ENCODE measurements at places on chromosomes 6 and 20.

DNA sequence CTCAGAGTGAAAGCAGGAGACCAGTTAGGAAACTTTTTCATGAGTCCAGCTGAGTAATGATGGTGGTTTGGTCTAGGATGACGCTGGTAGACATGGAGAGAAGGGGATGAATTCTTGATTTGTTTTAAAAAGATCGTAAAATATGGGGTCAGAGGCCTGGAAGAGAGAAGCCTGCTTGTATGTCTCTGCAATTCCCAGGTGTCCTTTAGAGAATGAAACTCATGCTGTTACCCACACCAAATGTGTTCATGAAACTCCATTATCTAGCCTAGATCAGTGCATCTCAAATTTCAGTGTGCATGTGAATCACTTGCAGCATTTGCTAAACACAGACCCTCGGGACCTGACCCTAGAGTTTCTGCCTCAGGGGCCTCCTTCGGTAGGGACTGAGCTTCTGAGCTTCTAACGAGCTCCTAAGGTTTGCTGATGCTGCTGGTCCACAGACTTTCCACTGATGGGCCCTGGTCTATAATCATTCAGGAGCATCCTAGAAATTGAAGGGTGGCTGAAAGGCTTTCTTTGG lies 302.0 kb upstream of the PLCB4 start:
- no peak for DNase-seq

- no peak for DNase-seq
These were observed 192.9 kb downstream of the AIG1 start for GRCh38 chr6:143253586-143253985.

- DNase-seq: no peak
These were observed 168.7 kb upstream of the PRSS16 start for GRCh38 chr6:27078734-27079357.

DNA sequence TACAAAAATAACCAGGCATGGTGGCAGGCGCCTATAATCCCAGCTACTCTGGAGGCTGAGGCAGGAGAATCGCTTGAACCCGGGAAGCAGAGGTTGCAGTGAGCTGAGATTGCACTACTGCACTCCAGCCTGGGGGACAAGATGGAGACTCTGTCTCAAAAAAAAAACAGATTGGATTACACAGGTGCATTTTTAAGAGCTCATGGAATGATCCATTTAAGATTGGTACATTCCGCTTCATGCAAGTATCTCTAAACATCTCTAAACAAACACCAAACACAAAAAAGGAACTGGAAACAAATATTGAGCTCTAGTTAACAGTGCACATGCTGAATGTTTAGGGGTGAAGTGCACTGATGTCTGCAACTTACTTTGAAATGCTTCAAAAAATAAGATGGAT lies 154.3 kb downstream of the GRM4 start:
- DNase-seq: no peak

DNA sequence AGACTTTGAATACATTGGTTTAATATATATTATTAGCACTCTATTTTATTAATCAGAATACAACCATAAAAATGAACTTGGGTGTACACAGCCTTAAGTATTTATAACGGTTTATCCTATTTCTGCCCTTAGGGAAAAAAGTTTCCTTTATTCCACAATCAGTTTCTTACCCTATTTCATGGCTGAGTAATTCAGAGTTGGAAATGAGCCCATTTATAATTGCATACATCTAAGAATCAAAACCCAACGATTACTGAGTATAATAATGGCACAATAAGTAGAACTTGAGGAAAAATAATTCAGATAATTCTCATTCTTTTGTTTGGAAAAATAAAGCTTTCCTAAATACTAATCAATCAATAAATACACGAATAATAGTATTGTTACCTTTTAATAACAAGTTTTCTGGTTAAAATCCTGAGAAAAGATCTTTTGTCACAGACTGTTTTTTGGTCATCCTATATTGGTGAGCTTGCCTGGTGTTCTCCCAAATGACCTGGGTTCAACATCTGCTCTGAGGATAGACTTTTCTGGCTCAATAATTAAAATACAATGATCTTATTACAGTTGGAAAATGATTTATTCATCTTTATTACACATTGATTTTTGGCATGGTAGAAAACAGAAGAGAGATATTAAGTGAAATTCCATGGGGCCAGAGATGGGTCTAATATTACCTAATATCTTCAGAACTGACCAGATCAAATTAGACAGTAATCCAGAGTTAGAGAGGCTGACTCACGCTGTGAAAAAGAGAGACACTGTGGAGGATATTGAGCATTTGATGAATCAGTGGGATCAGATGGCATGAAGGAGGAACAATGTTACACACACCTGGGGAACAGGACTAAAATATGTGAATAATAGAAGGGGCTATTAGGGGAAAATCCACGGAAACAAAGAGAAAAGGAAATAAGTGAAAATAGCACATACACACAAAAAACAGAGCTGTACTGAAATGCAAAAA lies 162.1 kb upstream of the TBX18 start:
- no peak for DNase-seq

DNA sequence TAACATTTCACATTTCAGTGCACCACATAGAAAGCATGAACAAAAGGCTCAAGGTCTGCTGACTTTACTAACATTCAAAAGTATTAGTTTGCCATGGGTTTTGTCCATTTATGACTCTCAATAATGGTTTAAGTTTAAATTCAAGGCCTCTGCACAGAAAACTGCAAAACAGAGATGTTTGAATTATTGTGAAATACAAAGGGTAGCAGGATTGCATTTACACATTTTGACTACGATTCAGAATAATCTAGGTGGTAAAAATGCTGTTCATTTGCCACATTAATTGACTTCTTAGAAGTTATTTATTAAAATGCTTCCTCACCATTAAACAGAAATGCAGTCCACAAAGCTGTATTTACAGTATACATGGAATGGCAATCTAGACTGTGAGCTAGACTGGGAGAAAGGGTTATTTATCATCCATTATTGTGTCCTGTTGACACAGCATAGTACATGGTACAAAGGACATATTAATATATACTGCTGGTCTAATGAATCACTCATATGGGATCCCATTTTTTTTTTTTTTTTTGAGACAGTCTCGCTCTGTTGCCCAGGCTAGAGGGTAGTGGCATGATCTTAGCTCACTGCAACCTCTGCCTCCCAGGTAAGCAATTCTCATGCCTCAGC lies 18.0 kb downstream of the USP49 start:
- DNase-seq: no peak

DNA sequence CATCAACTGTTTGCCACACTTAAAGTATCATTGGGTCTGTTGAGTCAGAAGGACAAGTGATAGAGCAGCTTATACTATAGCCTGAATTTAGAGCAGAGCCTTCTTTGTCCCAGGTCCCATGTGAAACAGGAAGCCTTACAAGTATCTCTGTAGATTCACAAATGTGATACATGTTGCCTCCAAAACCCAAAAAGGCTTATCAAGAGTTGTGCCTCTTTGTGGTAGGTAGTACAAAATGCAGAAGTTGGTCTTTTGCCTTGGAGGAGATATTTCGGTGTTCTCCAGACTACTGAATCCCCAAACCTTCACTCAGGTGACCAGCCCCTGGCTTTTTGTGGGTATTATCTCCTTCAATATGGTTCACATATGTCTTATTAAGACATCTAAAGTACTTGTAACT lies 172.8 kb upstream of the PROKR2 start:
- no peak for DNase-seq

GRCh38 chr6:149939356-149939648 lies 2.5 kb upstream of the ULBP2 start:
- no peak for DNase-seq

DNA sequence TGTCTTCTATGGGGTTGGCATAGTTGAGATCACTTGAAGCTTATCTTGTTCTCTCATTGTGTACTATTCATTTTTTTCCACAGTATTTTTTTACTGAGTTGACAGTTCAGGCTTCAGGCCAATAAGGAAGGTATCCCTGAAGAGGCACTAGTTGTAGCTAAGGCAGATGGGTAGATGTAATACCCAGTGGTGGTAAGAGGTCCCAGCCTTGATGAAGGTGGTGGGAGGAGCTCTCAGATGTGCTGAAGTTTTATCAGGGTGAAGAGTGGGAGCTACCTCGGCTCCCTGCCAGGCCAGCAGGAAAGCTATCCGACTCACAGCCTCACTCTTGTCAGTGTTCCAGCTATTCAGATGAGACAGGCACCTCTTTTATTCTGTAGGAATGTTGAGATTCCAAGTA lies 87.7 kb upstream of the UFL1 start:
- no peak for DNase-seq

- DNase-seq: no peak
These were observed 192.6 kb upstream of the CITED2 start for GRCh38 chr6:139567095-139567494.

DNA sequence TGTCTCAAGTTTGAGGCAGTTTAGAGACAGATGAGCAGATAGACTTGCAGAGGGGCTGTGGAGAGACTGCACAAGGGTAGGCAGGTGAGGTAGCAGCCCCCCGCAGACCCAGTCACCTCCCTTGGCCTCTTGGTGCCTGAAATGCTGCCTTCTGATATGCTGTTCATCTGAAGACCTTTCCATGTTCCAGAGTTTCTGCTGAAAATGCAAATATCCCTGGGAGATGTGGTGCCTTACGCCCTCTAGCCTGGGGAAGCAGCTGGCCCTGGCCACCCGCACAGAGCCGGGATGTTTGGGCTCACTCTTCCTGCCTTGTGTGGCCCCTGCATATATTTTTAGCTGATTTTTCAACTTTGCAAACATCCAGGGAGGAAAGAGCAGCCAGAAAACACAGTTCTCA lies 51.4 kb downstream of the TMEM242 start:
- no peak for DNase-seq

- no peak for DNase-seq
These were observed 2.3 kb downstream of the DSTN start for GRCh38 chr20:17572034-17572638.

DNA sequence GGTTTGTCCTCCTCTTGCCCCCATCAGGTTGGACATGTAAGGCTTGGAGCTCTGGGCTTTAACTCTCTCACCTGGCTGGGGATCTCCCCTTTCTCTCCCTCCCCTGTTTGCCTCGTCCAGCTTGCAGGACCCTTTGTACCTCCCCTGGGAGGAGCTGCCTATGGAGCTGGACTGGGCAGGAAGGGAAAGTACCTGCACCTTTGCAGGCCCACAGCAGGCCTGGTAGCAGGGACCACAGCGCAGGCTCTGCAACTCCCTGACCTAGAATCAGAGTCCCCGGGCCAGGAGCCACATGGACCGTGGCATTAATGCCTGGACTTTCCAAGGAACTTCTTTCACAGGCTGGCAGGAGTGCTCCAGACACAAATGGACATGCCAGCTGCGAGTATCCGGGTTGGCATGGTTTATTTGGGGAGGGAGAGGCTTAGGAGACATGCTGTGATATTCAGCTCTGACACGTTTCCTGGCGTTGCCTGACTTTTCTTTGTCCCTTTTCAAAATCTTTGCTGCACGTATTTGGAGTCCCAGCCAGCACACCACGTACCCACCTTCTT lies 268.5 kb upstream of the EXOC2 start:
- DNase-seq: no peak

- DNase-seq: no peak
These were observed 482.2 kb upstream of the RNF217 start for GRCh38 chr6:124479991-124480430.

GRCh38 chr6:92715991-92716390 lies 703.4 kb downstream of the EPHA7 start:
- no peak for DNase-seq

DNA sequence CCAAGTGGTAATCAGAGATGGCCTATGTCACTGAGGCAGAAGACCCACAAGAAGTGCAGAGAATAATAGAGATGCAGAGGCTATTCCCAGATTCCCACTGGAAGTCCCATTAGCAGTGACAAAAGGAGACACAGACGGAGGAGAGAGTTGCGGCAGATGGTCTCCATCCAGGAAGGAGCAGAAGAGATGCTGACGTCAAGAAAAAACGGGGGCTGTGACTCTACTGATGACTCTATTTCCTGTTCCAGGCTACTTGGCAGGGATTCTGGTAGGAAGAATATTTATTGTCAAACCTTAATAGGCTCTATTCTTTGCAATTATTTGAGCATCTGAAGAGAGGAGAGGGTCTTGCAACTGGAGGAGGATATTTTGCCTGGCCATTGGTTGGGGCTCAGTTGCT lies 246.0 kb upstream of the ECI2 start:
- DNase-seq: no peak

DNA sequence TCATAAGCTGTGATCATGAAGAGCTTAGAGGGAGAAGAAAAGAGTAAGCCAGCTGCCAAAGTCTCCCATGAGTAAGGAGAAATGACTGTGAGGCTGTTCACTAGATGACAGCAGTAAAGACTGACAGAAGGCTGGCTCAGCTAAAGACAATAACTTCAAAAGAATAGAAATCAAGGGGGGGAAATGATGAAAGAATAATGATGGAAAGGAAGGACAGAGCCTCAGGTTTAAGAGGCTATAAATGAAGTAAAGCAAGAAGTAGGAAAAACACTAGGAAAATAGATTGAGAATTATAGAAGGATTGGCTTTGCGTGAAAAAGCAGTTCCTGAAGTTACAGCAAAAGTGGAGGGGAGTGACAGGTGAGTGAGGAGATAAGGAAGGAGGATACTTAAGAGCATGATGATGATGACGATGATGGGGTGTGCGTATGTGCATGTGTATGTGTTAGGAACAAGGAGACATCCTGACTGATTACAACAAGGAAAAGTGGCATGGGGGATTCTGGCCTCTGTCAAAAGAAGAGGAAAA lies 48.2 kb downstream of the HBS1L start:
- DNase-seq: no peak

DNA sequence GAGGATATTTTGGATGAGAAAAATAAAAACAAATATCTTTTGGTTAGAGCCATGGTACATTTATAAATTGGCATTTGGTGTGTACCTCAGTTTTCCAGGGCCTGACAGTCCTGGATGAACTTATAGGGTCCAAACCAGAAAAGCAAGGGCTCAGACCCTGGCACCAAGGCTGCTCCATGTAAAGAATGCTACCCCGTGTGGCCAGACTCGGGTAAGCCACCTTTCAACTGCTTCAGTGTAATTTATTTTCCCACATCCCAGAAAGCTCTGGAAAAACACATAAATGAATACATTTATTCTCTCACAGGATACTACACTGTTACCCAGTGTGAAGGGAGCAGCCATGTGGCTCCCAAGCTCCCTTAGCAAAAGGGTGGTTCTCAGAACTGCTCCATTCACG lies 13.8 kb downstream of the MRPL14 start:
- no peak for DNase-seq

- DNase-seq: no peak
These were observed 71.6 kb upstream of the CD93 start for GRCh38 chr20:23157734-23158133.

DNA sequence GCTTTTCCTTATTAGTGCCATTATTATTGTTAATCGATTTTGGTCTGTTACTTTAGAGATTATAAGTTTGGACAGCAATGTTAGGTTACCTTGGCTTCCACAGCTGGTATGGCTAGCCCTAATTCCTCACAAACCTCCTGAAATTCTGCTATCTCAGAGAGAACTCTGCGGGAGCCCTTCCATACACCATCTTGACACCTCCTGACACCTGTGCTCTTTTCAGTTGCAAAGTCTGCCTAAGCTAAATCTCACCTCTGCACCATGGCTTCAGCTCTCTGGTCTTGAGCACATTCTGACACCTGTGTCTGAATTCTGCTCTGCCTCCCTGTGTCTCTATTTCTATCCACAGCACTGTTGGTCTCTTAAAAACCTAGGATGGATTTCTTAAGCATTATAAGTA lies 106.5 kb downstream of the DCDC2 start:
- no peak for DNase-seq

Measured in activated CD8-positive, alpha-beta memory T cell treated with anti-CD3 and anti-CD28 coated beads for 1 hour (primary cell).